ENCODE measurements at places on chromosomes 1 and 21.

GRCh38 chr1:239833723-239834122 lies 258.0 kb upstream of the FMN2 start:
- DNase-seq: no peak

GRCh38 chr1:7432102-7432899 lies 338.8 kb upstream of the VAMP3 start:
- no peak for DNase-seq

- DNase-seq: no peak
These were observed 140.8 kb downstream of the ASTN1 start for GRCh38 chr1:177023726-177024125.

GRCh38 chr1:55038552-55038838 lies 853 bp upstream of the PCSK9 start:
- DNase-seq: no peak

DNA sequence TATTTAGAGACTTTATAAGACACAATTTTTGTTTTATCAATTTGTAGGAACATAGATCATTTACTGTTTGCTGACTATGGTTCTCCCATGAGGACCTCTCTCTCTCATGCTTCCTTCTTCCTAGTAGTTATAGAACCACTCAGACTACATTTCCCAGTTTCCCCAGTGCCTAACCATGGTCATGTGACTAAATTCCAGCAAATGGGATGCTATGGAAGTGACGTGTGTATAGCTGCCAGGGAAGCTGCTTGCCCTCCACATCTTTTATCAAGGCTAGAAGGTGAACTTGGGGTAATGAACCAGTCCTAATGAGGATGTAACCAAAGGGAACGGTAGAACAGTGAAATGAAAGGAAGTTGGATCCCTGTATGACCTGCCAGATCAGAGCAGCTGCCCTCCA lies 184.0 kb downstream of the MIS18A start:
- DNase-seq: no peak
